ENCODE measurements at places on chromosomes 2 and 18.

GRCh38 chr2:67006373-67006960 lies 390.7 kb upstream of the ETAA1 start:
- no peak for DNase-seq

DNA sequence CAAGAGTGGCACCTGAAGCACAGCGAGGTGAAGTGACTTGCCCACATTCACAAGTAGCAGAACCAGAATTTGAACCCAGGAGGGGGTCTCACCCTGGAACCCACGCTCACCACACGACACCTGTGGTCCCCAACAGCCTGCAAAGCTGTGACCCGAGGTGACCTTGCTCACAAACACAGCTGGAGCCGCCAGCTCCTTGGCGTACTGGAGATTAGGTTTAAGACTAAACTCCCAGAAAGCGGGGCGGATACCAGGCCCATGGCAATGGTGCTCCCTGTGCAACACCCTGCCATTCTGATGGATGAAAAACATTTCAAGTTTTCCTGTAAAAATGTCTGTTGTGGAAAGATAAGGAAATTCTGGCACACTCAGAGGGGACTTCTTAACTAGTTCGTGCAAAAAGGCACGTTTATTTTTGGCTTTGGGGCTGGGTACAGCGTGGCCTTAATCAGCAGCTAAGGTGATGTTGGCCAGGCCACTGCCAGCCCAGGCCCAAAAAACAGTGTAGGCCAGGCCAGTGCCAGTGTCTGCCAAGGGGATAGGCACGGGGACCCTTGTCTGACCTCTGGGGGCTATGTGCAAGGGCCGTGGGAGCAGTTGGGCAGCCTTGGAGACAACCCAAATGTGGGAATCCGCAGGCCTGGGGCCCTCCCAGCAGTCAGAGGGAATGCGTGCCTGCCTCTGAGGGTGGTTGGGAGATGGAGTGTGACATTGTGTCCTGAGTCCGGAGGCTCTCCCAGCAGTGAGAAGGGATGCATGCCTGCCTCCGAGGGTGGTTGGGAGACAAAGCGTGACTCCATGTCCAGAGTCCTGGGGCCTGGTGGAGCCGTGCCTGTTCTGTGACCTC lies 185.0 kb upstream of the HS6ST1 start:
- no peak for DNase-seq

GRCh38 chr2:68857855-68858456 lies 13.2 kb downstream of the BMP10 start:
- DNase-seq = no peak

DNA sequence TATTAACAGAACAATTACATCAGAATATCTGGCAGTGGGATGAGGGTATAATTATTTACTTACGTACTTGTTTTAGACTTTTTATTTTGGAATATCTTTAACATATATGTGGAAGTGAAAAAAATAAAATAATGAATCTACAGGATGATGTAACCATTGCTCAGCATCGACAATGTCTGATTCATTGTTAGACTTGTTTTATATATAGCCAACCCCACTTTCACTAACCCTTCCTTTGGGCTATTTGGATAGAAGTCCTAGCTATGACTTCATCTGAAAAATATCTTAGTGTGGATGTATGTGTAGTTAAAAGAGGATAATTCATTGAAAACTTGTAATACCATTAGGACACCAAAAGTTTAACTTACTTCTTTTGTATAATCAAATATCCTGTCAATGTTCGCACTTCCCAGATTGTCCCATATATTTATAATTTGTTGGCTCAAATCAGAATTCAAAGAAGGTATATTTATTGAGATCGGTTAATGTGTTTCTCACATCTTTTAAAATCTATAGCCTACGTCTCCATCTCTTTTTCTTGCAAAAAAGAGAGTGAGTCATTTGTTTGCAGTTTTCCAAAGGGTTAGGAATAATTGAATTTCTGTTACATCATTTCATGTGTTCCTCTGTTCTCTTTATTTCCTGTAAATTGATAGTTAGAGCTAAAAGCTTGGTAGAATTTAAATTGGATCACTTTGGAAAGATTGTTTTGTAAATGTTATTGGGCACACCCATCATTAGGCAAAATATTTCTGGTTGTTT lies 506.1 kb upstream of the FAM98A start:
- no peak for DNase-seq

DNA sequence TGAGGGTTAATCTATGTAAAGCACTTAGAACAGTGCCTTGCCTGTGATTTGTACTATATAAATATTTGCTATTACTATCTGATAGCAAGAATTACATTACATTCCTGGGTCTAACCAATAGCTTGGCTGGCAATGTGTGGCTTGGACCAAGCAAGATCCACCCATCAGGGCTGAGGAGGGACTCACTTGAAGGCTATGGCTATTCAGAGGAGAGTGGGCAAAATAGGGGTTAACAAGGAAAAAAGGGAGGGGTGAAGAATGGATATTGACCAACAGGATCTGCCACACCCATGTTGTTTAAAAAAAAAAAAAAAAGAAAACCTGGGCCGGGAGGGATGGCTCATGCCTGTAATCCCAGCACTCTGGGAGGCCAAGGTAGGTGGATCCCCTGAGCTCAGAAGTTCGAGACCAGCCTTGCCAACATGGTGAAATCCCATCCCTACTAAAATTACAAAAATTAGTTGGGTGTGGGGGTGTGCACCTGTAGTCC lies 20.0 kb upstream of the TMBIM1 start:
- no peak for DNase-seq

GRCh38 chr2:31578316-31578715 lies 2.4 kb downstream of the SRD5A2 start:
- no peak for DNase-seq

- DNase-seq = no peak
These were observed 18.0 kb downstream of the CYP27A1 start for GRCh38 chr2:218799990-218800389.

GRCh38 chr2:154481336-154481735 lies 217.2 kb upstream of the KCNJ3 start:
- DNase-seq = no peak

DNA sequence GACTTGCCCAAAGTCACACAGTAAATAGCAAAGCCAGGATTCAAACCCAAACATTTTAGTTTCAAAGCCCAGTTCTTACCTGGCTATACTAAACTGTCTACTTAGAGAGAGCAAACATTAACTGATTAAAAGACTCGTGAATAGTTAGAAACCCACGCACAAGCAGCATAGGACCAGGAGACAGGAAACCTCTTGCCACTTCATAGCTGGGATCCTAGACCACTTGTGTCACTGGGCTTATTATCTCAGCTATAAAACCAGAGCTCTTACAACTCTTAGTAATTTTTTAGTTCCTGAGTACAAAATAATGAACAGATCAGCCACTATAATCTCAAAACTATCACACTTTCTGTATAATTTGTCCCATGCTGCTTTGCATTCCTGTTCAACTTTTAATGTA lies 2.4 kb upstream of the AAK1 start:
- DNase-seq = no peak

DNA sequence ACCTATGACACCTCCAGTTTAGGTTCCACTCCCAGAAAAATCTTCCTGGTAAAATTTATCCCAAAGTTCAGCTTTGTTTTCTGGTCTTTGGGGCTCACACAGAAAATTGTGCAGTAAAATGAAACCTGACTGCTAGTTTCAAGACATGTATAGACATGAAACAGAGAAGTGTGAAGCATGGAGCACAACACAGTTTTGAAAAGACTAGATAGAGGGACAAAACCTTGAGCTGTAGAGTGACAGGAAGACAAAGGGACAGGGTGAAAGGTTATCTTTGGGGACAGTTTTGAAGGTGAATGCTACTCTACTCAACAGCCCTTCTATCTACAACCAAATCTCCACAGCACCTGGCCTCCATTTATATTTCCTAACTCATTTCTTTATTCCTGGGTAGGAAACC lies 352.6 kb downstream of the RBM43 start:
- DNase-seq = no peak

DNA sequence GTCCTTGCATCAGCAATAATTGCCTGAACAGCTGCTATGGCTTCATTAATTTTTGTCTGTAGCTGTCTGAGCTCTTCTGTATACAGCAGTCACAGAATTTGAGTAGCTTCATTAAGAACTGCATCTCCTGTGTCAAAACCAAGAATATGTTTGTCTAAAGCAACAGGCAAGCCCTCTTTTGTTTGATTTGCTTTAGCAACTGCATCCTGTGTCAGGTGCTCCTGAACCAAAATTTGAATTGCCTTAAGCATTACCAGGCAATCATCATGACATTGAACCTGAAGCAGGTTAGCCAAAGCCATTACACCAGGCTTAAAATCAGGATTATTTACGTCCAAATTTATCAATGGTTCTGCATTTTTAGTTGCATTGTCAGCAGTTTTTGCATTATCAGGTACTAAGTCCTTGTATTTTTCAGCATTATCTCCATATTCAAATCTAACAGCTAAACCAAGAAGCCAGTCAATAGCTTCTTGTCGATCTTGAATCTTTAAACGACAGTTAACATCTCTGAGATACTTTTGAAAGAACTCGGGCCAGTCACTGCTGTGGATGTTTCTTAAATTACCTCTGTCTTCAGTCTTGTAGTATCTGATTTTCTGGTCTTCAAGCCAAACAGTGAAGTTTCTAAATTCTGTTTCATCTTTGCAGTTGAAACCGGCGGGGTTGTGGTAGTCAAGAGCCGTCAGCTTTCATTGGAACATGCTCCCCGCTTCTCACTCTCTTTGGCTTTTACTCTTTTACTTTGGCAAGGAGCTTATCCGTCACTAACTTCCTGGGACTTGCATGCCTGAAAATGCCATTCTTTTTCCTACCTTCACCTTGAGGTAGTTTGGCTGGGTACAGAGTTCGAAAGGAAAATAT lies 42.2 kb downstream of the MERTK start:
- no peak for DNase-seq

DNA sequence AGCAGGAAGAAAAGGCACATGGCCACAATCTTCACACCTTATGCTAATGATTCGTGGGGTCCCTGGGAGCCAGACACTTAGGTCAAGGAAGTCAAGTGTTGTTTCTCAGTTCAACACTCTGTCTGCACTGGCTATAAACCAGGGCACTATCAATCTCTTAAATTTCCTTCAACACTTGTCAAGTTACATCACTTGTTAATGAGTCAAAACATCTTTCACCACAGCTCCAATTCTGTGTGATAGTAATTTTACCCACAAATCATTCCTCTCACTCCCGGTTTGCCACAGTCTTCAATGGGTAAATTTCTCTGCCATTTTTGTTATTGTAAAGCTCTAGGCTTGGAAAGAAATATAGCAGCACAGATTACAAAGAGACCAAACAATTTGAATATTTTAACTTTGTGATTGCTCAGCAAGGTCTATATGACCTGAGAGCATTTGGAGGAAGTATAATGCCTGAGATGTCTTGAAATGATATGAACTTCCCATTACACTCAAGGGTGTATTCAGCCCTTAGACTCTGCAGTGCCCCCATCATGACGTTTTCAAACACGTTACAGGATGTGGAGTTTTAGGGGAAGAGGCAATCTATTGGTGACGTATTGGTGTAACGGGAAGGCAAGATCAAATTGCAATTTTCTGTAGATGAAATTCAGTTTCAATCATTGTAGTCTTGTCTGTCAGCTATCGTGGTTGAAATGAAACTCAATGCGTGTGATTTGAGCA lies 78.7 kb downstream of the ICOS start:
- no peak for DNase-seq

- no peak for DNase-seq
These were observed 130.8 kb upstream of the HS6ST1 start for GRCh38 chr2:128449226-128450061.

DNA sequence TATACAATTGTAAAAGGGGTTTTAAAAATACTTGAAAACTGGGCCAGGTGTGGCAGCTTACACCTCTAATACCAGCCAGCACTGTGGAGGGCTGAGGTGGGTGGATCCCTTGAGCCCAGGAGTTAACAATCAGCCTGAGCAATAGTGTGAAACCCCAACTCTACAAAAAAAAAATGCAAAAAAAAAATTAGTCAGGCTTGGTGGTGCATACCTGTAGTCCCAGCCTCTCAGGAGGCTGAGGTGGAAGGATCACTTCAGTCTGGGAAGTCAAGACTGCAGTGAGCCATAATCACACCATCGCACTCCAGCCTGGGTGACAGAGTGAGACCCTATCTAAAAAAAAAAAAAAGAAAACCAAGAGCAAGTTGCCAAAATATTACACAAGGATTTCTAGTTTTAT lies 182.7 kb downstream of the UBE2E3 start:
- no peak for DNase-seq

GRCh38 chr18:39591649-39592048 lies 2026.1 kb upstream of the CELF4 start:
- no peak for DNase-seq

GRCh38 chr2:140786585-140786984 lies 1344.2 kb downstream of the LRP1B start:
- DNase-seq = no peak

DNA sequence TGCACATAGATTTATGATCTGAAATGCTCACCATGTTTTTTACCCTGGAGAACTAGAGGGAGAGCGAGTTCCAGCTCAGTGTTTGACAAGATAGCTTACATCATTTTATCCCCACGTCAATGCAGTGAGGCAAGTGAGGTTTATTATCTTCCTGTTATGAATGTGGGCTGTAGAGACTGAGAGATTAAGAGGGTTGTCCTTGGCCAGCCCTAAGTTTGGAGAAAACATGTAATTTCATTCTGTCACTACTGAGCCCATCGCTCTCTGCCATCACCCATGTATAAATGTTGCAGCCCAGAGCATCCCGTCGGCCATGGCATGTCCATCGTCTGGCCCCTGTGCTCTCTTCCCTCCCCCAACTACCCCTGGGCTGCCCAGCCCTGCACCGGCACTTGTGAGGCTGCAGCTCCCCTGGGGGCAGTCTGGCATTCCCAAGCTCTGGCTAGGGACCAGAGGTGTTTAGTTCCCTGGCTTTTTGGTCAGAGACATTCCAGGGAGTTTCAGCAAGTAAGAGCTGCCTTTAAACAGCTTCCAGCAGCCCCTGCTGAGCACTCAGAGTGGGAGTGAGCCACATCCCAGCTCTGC lies 136.7 kb downstream of the ANTXR1 start:
- no peak for DNase-seq

- DNase-seq = no peak
These were observed 44.5 kb upstream of the RMDN2 start for GRCh38 chr2:37880551-37880950.

- no peak for DNase-seq
These were observed 92.9 kb downstream of the COL5A2 start for GRCh38 chr2:189086710-189087109.

DNA sequence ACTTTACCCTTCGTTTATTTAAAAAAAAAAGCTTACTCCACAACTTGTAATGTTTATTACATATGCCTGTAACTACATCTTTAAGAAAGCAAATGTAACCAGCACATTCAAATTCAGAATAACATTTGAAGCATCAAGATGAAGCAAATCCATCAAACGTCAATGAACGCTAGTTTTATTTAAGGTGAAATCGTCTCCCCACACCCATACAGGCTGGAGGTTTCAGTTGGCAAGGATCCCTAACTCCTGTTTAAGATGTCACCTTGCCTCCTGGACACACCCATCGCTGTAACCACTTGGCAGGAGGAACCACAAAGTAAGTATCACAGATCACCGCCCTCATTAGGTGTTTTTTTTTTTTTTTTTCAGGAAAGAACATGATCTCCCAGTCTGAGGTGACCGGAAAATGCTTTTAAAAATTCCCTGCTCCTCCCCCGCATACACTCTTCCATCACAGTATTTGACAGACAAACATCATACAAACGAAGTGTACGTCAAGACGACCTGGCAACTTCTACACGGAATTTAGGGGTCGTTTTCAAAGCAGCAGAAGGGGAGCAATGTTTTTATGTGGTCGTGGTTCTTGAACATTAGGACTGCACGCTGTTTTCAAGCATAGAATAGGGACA lies 19.7 kb upstream of the STPG4 start:
- DNase-seq = no peak

GRCh38 chr2:66684289-66684688 lies 249.4 kb downstream of the MEIS1 start:
- no peak for DNase-seq
